DND-41 (cell line): ENCODE measurements at places on chromosomes 5 and 9.

- no peak for DNase-seq
Observed at GRCh38 chr9:19698960-19699359, 89.9 kb downstream of the SLC24A2 start.

DNA sequence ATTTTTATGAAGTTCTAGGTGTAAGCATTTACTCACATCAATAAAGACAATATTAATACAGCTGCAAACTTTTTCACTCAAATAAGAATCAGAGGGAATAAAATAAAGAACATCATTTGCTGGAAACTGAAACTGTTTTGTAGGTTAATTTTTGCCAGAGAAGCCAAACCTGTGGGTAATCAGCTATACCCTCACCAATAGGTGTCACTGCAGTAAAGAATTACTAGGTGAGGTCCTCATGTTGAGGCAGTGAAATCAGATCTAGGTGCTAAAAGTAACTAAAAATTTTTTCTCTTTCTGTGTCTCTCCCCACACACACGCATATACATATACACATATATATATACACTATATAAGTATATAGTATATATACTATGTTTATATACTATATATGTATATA lies 1016.3 kb upstream of the SEMA6A start:
- DNase-seq: no peak

DNA sequence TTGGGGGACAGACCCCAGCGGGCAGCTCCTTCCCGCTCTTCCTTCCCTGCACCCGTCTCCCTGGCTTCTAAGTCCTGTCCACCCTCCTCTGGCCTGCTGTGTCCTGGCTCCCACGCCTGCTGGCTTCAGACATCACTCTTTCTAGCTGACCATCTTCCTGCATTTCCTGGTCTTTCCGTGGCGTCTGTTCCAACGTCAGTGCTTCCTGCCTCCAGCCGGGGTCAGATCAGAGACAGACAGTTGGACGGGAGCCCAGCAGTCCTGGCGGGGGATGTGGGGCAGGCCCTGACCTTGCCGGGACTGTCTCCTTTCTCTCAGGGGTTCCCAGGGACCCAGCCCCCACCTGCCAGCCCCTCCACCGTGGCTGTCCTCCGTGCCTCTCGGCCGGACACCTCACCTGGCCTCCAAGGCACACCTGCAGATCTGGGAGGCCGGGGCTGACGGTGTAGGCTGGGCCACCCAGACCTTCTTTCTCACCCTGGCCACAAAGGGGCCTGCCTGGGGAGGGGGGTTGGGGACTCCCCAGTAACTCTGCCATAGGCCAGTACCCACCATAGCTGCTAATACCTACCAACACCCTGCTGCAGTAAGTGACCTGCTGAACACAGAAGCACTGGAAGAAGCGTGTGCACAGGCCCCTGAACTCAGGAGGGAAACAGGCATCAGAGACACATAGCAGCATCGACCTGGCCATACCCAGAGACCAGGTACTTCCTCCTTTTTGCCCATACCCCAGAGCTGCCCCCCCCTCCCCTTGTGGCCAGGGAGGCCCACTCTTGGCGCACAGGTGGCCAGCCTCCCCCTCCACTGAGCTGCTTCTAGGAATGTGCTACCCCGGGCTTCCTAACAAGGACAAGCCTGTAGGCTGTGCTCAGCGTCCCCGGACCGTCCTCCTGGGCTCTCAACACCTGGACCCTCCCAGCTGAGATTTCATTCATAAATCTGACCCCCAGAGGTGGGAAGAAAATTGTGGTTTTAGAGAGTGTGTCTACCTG lies 5.1 kb downstream of the NRARP start:
- no peak for DNase-seq

DNA sequence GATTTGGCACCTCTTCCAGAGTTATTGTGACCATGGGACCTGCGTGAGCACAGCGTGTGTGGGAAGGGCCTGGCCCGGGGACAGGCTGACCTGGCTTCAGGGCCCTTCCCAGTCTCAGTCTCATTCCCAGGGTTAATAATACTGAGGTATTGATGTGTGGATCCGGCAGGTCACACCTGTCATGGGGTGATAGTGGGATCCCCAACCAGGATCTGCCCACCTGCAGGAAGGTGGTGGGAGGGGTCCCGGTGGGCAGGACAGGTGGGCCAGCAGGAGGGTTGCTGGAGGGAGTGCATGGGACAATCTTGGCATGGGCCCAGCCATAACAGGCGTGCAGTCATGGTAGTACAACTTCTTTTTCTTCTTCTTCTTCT lies 55.4 kb downstream of the COL15A1 start:
- no peak for DNase-seq

DNA sequence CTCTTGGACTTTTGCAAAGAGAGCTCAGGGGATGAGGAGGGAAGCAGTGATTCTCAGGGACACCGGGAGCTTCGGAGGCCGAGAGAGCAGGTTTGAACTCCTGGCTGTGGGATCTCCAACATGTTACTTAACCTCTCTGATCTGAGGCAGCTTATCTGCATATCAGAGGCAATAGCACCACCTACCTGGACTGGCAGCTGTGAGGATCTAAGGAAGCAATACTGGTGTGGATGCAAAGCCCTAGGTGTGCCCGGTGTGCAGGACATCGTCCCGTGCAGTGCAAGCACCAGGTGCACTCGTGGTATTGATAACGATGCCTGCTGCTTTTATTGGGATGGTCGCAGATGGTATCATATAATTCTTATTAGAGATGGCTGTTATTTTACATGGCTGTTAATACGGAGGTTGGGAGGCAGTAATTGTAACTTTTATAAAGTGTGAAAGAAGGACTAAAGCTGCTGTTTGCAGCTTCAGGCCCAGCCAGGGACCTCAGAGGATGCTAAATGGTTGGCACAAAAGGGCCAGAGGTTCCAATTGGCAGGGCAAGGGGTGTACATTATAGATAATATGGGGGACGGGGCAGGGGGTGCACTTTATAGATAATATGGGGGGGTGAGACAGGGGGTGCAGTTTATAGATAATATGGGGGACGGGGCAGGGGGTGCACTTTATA lies 14.9 kb downstream of the COL5A1 start:
- no peak for DNase-seq

- DNase-seq: no peak
Observed at GRCh38 chr9:113431191-113431590, 20.6 kb downstream of the C9orf43 start.

DNA sequence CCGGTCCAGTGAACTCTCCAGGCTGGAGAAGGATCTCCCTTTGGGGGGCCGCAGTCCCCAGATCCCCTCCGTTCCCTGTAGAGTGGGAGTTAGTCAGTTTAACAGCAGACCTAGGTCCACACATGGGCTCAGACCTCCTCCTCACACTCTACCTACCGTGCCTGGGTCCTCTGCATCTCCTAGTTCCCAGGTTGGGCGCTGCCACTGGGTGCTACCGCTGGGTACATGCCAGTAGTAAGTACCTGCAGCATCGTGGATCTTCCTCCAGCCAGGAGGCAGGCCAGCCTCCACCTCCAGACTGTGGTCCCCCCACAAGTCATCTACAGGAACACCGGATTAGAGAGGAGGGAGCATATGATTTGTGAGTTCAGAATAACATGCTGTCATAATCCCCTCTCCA lies 802 bp downstream of the APBB3 start:
- DNase-seq: no peak

- DNase-seq: no peak
Observed at GRCh38 chr9:97866848-97867247, 13.8 kb downstream of the FOXE1 start.

DNA sequence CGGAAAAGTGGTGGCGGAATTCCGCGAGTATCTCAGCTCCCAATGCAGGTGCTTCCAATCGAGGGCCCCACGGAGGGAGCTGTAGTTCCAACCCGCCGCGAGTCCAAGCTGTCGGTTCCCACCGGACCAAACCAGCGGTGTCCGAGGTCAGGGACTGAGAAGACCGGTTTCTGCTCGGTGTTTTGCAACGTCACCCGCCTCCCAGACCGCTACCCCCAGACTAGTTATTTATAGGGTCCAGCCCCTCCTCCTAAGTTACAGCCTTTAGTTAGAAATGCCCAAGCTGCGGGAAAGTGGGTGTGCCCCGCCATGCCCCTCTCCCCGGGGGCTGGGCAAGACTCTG lies 677 bp upstream of the MYORG start:
- no peak for DNase-seq

DNA sequence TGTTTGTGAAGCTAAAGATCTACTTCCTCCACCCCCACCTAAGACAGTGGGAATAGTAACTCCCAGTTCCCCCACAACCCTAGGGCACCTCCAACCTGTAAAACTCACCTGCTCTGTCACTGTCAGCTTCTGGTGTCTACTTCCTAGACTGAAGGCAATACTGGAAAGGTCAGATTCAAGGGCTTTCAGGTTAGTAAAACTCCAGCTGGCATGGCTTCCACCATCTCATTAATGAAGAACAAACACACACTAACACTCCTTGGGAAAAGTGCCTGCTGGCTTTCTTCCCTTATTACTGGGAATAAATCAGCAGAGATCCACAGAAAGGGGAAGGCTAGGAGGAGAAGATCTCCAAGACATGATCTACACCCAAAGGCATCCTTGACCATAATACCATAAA lies 109.9 kb downstream of the TMEM174 start:
- DNase-seq: no peak

DNA sequence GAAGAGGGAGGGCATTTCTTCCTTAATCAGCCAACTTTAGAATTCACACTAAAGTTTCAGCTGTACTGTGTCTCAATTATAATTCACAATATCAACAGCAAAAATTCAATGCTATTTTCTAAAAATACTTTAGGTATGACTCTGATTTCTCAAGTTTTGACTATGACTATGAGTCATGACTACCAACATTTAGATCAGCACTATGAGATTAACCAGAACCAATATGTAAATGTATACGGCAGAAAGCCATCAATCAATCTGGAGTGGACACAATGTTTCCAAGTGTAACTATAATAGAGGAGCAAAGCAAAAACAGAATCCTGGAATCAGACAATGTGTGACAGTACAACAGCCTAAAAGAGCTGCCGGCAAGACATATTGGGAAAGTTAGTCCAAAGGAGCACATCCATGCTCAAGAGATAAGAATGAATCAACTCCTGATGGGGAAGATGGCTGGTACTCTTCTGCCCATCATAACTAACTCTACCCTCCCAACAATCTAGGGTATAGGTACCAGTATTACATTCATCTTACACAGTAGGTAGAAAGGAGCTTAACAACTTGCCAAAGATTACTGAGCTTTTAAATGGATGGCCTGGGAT lies 294.4 kb downstream of the SEMA5A start:
- no peak for DNase-seq

GRCh38 chr9:69249337-69249736 lies 75.3 kb downstream of the TJP2 start:
- DNase-seq: no peak

- no peak for DNase-seq
Observed at GRCh38 chr5:103404483-103404882, 145.9 kb downstream of the MACIR start.

GRCh38 chr5:131749723-131750470 lies 46.9 kb downstream of the FNIP1 start:
- no peak for DNase-seq

- DNase-seq: no peak
Observed at GRCh38 chr9:93652604-93653592, 76.5 kb downstream of the PHF2 start.

DNA sequence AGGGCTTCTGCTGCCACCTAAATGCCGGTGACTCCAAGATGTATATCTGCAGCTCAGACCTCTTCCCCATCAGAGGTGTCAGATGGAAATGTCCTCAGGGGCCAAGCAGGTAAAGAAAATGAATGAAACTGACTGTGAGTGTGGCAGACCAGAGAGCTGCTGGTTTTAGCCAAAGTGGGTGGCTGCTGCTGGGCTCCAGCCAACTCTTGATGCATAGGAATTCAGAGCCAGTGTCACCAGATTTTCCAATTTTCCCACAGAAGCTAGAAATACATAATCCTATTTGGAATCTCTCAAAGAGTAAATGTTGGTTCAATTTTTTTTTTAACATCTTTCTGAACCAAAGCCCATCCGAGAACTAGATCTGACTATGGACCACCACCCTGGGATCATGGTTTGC lies 161.2 kb upstream of the SPRY4 start:
- no peak for DNase-seq

DNA sequence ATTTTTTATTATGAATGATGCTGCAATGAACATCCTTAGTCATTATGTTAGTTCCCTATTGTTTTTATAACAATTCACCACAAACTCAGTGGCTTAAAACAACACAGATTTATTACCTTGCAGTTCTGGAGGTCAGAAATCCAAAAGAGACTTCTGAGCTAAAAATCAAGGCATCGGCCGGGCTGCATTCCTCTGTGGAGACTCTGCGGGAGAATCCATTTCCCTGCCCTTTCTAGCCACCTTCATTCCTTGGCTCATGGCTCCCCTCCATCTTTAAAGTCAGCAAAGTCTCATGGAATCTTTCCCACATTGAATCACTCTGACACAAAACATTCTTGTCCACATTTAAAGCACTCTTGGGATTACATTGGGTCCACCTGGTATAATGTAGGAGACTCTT lies 38.6 kb downstream of the SNX18 start:
- no peak for DNase-seq

DNA sequence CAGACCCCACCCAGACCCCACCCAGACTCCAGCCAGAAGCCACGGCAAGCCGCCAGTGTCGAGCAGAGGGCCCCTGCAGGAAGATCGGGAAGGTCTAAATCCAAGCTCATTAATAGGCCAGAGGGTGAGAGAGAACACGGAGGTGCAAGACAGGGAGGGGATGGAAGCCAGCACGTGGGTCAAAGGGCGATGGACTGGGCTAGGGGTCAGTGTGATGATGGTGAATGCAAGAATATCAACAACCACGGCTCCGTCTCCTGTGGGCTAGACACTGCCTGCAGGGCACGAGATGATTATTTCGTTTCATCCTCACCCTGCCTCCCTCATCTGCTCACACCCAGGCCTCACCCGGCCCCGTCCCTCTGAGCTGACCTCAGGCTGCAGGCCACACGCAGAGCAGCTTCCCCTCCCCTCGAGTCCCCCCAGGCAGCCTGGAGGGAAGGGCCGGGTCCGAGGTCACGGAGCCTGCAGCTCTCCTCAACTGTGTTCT lies 122.0 kb downstream of the COL23A1 start:
- no peak for DNase-seq

GRCh38 chr9:89077519-89077918 lies 86.3 kb downstream of the S1PR3 start:
- DNase-seq: no peak

DNA sequence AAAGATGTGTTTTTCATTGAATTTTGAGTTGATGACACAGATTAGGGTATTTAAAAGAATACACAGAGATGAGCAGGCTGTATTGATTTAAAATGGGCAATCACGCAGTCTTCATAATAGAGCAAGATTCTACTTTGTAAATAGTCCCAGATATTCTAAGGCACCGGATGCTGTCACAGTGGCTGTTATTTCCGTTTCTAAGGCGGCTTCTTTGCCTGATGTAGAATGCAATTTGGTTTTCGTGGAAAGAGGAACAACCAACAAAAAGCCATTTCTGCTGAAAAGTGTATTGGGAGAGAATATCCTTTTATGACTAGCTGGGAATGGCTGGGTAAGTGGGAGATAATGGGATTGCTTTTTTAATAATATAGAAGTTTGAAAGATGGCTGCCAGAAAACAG lies 17.5 kb downstream of the PRKACG start:
- no peak for DNase-seq

DNA sequence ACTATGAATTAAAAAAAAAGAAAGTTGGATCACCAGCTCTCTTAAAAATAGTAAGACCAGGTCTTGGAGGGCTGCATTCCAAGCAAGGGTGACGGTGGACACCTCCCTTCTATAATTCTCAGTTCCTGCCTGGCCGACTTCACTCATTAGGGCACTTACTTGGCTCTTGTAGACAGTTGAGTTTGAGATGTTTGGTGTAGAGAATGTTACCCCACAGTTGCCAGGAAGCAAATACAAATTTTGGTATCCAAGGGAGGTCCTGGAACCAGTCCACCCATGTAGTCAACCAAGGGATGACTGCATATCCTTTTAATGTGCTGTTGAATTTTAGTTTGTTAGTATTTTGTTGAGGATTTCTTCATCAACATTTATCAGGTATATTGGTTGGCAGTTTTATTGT lies 20.6 kb downstream of the B4GALT7 start:
- no peak for DNase-seq
